Midbrain (tissue), 1 donor: ENCODE measurements at places on chromosomes 16 and 17.
A peak's percentile ranks its signal among the peaks of the same experiment; 100 is the strongest.

DNA sequence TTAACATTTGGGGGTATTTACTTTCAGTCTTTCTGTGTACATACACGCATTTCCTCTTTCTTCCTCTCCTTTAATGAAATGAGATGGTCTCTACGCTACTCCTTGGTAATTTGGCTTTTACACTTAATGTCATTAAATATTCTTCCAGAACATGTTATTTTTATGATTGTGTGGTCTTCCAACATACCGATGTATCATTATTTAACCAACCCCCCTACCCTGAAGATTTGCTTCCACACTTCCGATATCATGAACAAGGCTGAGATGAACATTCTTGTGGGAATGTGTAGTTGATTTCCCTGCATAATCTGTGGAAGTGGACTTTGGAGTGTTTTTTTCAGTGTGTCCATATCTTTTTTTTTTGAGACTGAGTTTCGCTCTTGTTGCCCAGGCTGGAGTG, 2.3 kb upstream of the PGS1 start:
- DNase-seq: no peak

DNA sequence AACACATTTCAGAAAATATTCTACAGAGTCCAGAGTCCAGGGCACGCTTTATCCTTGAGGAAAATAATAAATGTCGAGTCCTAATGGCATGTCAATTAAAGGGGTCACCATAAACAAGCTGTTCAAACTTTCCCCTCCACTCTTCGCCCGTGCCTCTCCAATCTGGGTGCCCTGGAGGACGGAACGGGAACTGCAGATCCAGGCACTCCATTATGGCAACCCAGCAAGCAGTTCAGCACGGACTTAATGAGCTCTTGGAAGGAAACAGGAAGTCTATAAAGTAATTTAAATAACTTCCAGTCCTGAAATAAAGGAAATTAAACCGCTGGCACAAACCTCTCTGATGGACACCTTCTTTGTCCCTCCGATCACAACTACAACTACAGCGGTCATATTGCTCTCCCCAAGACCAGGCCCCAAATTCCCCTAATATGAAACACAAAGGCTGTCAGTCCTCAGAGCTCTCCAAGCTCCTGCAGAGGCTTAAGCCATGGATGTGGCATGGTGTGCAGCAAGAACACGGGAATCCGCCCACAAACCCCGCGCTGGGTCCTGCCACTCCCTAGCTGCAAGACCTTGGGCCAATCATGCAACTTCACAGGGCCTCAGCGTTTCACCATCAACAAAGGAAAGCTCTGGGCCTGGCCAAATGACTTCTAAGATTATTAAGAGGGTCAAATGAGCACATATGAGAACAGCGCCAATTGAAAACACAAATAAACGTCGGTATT, 52.6 kb downstream of the ZFHX3 start:
- no peak for DNase-seq

DNA sequence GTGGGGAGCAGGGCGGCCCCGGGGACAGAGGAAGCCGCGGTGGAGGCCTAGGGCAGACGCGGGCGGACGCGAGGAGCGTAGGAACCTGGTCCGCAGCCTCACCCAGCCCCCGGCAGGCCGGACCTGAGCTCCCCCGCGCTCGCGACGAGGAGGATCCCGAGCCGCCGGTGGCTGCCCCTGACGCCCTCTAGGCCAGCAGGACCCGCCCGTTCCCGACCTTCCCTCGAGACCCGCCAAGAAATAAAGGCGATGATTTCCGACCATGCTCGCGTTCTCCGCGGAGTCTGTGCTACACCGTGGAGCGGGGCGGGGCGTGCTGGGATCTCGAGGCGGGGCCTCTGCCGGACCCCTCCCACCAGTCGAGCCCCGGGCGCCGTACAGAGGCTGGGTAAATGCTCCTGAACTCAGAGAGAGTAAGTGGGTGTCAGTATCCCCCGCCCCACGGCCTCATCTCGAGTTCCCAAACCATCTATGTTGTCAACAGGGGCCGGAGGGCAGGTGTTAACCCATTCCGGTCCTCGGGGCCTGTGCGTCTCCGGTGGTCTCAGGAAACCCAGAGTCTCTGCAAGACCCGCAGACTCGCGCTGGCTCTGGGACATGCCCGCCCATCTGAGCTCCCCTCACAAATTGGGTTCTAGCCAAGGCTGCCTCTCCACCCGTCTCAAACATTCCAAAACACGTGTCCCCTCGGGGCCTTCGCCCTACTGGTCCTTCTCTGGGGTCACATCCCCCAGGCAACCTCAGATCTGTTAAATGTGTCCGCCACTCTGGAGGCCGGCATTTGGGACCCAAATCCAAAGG, 13.7 kb downstream of the SYCE1L start:
- no peak for DNase-seq

DNA sequence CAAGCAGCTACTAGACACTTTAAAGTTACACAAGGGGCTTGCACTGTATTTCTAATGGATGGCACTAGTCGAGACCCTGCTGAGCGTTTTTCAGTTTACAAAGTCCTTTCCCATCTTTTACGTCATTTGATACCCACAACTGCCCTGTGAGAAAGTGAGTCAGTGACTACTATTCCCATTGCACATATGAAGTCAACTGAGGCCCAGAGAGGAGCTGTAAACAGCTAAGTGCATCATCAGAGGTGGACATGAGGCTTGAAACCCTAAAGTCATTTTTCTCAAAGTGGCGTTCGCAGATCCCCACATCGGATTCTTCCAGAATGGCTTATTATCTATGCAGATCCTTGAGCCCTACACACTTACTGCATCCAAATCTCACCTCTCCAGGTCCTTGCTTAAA, 50.6 kb downstream of the TEKT5 start:
- DNase-seq: no peak

GRCh38 chr16:57372372-57373116, at the start of gene CX3CL1:
TSS of gene CX3CL1 (plus strand) at chr16:57372490. CDS start at chr16:57372569, 79 bp downstream.
- DNase-seq: peak; percentile 66

- DNase-seq: no peak
These were observed 53.6 kb downstream of the GRB7 start for GRCh38 chr17:39791111-39791992.
